ENCODE measurements at places on chromosomes 2 and 18.

- no peak for DNase-seq
Measured at GRCh38 chr2:14137643-14138042, 494.9 kb upstream of the LRATD1 start.

GRCh38 chr18:240175-240574 lies 27.7 kb downstream of the THOC1 start:
- no peak for DNase-seq

DNA sequence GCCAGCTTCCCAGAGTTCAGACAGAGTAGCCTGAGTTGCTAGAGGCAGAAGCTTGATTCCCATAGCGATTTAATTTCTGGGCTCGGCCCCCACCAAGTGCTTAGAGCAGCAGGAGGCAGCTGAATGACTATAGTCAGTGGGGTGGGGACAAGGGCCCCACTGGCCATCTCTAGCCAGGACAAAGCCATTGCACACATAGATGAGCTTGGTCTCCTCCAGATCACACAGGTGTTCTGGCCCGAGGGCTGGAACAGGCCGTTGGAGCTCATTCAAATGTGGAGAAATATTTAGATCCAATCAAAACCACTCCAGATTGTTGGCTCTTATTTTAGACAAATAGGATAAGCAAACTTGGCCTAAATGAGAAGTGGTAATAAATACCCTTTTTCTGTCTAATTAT lies 287.3 kb upstream of the NCKAP5 start:
- DNase-seq: no peak

DNA sequence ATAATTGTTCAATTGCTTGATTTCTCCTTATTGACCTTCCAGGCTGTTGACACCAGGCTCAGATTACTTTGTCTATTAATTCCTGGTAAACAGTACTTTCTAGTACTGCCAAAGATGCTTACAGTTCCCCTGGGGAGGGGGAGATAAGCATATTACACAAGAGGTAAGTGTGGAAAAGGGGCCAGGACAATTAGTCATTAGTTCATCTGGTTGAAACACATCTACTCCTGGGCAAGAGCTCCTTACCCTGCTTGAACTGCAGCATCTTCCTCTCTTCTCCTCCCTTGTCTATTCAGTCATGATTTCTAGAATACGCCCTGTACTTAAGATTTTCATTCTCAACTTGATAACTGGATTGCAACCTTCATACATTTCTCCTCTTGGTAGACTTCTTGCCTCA lies 10.4 kb upstream of the SPATS2L start:
- no peak for DNase-seq

DNA sequence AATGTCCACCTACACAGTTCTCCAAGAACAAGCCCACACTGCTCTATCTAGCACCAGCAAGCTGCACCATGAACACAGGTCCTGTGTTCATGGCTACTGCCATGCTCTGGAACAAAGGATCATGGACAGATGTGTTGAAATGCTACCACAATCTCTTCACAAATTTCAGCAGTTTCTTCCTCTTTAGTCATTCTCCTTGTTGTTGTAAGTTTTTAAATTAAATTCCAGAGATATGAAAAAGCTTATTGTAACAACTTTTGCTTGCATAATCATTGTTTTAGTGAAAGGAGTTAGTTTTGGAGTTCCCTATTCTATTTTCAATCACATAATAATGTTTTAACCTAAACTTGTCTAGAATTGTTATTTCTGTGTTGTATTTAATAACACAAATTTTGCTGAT lies 17.2 kb upstream of the NAPG start:
- no peak for DNase-seq

DNA sequence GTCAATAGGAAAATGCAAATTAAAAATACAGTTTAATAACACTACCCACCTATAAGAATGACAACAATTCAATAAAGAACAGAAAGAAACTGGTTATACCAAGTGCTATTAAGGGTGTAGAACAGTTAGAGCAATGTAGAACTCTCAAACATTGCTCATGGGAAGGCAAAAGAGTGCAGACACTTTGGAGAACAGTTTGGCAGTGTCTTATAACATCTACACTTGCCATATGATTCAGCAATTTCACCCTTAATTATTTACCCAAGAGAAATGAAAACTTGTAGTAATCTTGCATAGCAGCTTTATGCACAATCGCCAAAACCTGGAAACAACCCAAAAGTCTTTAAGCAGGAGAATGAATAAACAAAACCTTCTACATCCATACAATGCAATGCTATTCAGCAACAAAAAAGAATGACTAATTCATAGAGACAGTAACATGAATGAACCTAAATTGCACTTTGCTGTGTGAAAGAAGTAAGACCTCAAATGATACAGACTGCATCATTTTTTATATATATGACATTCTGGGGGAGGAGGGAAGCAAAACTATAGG lies 455.2 kb downstream of the THSD7B start:
- no peak for DNase-seq

DNA sequence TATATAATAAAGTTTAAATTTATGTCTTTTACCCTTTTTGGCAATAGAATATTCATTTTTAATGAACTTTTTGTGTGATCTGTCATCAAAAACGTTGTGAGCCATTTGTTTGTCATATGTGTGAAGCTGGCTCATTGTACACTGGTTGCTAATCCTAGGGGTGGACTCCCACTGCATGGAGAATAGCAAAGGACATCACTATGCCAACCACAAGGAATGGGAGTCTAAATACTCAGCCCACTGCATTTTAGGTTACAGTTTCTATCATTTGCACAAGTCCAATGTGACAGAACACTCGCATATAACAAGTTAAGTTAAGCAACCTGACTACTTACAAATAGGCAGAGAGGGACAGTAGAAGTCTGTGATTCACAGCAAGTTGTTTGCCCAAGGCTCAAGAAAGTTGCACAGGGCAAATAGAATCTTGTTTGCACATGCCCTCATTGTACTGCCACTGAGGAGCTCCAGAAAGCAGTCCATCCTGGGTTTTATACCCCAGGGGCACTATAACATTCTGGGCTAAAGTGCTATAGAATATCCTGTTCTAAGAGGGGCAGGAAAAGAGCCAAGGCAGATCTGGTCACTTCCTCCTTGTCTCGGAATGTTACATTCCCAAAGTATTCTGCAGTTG lies 545.9 kb upstream of the GCFC2 start:
- DNase-seq: no peak

GRCh38 chr18:79197531-79197930 lies 128.3 kb downstream of the ATP9B start:
- DNase-seq: no peak
